Fibroblast of skin of right biceps (primary cell): ENCODE measurements at places on chromosomes 1 and 21.
A peak's percentile ranks its signal among the peaks of the same experiment; 100 is the strongest.

DNA sequence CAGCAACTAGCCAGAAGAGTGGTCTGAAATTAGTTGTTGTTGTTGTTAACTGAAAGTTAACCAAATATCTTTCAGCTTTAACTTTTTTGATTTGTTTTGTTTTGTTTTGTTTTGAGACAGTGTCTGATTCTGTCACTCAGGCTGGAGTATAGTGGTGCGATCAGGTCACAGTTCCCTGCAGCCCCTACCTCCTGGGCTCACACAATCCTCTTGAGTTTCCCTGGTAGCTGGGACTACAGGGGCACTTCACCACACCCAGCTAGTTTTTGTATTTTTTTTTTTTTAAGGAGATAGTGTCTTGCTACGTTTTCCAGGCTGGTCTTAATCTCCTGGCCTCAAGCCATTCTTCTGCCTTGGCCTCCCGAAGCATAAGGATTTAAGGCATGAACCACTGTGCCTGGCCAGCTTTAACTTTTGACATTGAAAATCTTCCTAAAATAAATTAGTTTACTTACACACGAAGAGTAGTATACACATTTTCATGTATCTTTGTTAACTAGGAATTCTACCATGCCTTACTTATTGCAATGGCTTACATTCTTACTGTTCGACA is 45.0 kb downstream of the GNG12 start:
- no peak for DNase-seq

GRCh38 chr1:112614460-112615065 is 4.4 kb downstream of the ST7L start:
- DNase-seq = peak; percentile 58

- peak; percentile 36 for DNase-seq
Observed at GRCh38 chr1:26164036-26164860, 4.5 kb downstream of the C1orf232 start.

GRCh38 chr21:46021398-46021797 is 39.8 kb downstream of the COL6A1 start:
- DNase-seq = no peak

GRCh38 chr1:198153103-198153502 is 3.7 kb upstream of the NEK7 start:
- DNase-seq = peak; percentile 79

- no peak for DNase-seq
Observed at GRCh38 chr1:16607433-16607851, 5.9 kb downstream of the NBPF1 start.

GRCh38 chr1:244361764-244362473 is 89.8 kb downstream of the ADSS2 start:
- DNase-seq = peak; percentile 73

- peak; percentile 63 for DNase-seq
Observed at GRCh38 chr1:234899041-234899729, 229.5 kb downstream of the TOMM20 start.

DNA sequence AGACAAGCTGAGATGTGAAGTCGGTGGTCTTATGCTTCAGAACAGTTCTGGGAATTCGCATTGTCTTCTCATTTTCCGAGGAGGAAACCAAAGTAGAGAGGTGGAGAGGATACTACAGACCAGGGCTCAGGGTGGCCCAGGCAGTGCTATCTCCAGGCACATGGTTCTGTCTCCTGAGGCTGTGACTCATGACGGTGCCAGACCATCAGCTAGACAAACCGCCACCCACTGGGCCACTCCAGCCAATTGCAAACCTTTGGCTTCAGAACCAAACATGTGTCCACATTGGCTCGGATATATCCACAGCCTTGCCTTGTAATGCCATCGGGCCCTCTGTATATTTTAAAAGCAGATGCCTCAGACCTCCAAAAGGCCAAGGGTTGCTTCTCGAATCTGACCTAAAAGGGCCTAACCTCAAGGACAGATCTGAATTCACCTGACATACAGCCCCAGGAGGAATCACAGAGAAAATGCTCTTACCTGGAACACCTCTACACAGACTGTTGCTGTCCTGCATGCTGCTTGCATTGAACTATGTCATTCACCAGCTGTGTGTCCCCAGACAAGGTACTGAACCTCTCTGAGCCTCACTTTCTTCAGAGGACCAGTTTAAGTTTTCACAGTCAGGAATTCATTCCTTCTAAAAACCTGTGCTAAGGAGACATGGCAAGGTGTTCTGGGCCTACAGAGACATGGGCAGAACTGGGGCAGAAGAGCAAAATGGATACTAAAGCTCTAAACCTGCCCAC is 224.9 kb upstream of the JUN start:
- DNase-seq = peak; percentile 51

DNA sequence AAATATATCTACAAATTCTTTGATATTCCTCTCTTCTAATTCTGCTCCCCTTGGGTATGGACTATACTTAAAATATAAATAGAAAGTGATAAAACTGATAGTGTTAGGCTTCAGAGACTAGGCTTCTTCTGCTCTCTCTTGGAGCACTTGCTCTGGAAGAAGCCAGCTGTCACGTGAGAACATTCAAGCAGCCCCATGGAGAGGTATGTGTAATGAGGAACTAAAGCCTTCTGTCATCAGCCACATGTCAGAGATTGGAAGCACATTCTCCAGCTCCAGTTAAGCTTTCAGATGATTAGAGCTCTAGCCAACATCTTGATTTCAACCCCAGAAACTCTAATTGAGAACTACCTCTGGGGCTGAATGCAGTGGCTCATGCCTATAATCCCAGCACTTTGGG is 34.3 kb downstream of the XKR8 start:
- no peak for DNase-seq

DNA sequence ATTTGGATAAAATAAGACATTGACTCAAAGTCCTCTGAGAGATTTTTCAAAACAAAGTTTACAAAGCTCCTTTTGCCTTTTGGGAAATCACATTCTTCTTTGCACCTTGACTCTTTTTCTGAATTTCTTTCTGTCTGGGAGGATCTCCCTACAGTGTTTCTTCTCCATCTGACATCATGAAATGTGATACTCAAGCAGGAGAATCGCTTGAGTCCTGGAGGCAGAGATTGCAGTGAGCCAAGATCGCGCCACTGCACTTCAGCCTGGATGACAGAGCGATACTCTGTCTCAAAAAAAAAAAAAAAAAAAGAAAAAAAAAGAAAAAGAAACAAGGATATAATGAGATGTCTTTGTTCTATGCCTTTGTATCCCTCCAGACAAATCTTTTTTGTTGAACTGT is 13.3 kb upstream of the GRIK1 start:
- DNase-seq = no peak

GRCh38 chr1:82042306-82043060 is 241.7 kb downstream of the ADGRL2 start:
- DNase-seq = no peak

GRCh38 chr1:43269627-43270375 is at the start of gene TMEM125:
Gene TMEM125, plus strand, starts transcription at chr1:43269983. Its CDS starts 2,740 bp downstream, at chr1:43272723.
- DNase-seq = no peak

DNA sequence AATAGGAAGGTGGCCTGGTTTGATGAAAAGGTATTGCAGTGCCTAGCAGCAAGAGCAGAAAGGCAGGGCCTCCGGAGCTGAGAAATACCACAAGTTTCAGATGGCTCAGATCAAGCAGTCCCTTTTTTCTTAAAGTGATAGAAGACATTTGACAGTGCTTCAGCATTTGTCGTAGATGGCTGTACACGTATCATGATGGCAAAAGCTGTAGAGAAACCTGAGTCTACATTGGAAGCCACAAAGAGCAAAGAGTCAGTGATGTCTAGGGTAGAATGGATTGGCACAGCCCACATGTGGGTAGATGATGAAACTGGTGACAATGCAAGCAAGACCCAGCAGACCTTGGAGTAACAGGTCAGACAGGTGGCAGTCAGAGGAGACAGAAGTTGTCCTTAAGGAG is 101.3 kb upstream of the ARTN start:
- no peak for DNase-seq

DNA sequence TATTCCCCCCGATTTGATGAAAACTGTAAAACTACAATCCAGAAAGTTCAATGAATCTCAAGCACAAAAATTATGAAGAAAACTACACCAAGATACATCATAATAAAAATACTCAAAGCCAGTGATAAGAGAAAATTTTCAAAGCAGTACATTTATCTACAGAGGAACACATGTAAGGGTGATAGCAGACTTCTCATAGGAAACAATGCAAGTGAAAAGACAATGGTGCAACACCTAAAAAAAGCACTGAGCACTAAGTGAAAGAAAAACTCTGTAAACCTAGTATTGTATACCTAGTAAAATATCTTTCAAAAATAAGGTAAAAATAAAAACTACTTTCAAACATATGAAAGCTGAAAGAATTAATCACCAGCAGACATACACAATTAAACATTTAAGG is 76.1 kb upstream of the IRF2BP2 start:
- DNase-seq = no peak

- no peak for DNase-seq
Observed at GRCh38 chr1:86926883-86927282, 12.4 kb downstream of the HS2ST1 start.

GRCh38 chr1:113534875-113535274 is 144.6 kb downstream of the MAGI3 start:
- peak; percentile 66 for DNase-seq

- DNase-seq = no peak
Observed at GRCh38 chr1:222996310-222996975, 146.6 kb downstream of the TLR5 start.

GRCh38 chr21:42575111-42575510 is 61.5 kb downstream of the SLC37A1 start:
- no peak for DNase-seq

DNA sequence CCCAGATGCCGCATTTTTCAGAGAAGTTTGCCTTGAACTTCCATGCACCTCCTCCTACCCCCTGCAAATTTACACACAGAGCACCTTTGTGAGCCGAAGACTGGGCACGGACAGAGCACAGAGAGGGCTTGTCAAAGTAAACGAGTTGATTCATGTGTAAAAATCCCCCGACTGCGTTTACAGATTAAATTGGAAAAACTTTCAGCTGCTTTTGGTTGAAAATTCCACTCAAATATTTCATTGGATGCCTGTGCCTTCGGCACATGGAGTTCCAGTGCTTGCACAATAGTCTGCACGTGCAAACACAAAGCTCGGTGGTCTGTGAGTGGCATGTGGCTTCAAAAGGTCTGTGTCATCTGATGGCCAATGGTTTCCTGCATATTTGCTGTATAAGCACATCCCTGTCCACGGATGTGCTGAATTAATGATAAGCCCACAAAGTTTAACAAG is 177.5 kb downstream of the SETD4 start:
- peak; percentile 80 for DNase-seq

DNA sequence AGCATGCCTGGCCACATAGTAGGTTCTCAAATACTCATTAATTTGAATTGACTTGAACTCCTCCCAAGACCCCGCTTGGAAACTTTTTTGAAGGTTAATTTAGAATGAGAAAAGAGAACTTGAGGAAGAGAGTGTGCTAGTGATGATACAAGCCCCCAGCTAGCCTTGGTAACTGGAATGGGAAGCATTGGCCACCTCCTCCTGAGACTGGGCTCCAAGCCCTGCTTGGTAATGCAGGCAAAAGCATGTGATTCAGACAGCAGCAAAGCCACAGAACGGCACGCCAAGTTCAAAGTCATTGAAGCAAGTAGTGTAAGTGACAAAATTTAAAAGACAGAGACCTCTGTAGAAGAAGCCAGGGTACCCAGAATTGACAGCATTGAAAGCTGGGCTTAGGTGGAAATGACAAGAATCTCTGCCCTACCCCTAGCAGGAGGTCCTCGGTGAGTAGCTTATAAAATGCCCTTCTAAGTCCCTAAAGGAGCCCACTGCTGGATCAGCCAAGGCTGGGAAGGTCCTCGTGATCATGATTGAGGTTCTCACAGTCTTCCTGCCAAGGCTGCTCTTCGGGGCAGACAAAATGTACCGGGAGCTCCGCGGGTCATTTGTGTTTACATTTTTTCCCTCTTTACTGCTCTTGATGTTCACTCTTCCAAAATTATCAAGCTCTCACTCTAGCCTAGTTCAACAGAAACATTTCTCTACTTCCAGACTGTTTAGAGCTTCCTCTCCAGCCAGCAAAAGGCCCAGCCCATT is 99.4 kb downstream of the TSEN15 start:
- peak; percentile 57 for DNase-seq

DNA sequence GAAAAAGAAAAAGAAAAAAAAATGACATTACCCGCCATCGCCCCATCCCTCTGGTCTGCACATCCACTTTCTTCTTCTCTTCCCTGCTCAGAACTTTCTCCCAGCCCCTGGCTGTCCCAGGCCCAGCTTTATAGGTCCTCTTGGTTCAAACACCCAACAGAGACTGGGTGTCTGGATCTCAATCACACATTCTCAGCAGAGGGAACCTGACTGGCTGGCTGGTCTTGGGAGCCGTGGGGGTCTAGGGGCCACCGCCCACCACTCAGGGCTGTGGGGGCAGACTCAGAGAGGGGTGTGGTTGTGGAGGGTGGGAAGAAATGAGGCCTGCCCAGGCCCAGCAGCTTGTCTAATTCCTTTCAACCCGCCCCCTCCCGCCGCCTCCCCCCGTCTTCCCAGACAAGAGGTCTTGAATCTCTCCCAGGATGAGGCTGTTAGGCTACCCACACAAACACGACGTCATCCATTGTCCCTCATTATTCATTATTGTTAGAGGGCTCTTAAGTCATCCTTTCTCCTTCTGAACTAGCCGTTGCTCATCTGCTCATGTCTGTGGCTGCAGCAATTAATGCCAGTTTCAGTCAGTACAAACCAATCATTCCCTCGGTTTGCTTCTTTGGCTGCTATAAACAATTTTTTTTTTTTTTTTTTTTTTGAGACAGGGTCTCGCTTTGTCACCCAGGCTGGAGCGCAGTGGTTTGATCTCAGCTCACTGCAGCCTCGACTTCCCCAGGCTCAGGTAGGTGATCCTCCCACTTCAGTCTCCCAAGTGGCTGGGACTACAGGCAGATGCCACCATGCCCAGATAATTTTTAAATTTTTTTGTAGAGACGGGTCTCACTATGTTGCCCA is 40.6 kb upstream of the CLIC4 start:
- peak; percentile 82 for DNase-seq

- no peak for DNase-seq
Observed at GRCh38 chr21:31011412-31011811, 26.9 kb downstream of the KRTAP19-8 start.

- DNase-seq = no peak
Observed at GRCh38 chr1:248597589-248597988, at the start of gene OR2T10. Gene OR2T10, minus strand, starts transcription at chr1:248597700. Its CDS starts 3,932 bp downstream, at chr1:248593768.

DNA sequence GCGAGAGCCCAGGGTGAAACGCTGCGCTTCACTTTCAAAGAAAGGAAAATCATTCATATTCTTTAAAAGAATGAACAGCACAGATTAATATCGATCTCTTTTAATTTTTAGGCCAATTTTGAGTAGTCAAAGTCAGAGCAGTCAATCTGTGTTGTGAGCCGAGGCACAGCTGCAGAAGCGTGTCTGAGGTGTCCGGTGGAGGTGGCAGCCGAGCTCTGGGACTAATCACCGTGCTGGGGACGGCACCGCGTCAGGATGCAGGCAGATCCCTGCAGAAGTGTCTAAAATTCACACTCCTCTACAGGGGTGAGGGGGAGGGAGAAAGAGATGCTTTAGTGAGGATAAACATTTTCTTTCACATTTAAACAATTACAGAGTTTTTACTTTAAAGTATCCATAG is 4.1 kb downstream of the TFF1 start:
- DNase-seq = no peak
